HepG2 (cell line): ENCODE measurements at places on chromosomes 11 and 22.

GRCh38 chr11:18650859-18651557 is 16.9 kb upstream of the SPTY2D1 start:
- H3K27me3 ChIP-seq, result no peaks in the 10 kb centered on the region
- peaks cover 8% of the 10 kb centered on the region; the same call in 1 of the 2 replicates for H3K4me1 ChIP-seq
- no peak overlapping the region for H3K27ac ChIP-seq

GRCh38 chr11:133500936-133501335 is 31.4 kb downstream of the OPCML start:
- H3K27me3 ChIP-seq, result peaks cover 7% of the 10 kb centered on the region; the same call in 1 of the 3 replicates
- no peak for DNase-seq
- no peak overlapping the region for H3K4me3 ChIP-seq
- H3K27ac ChIP-seq, result no peak overlapping the region
- H3K4me1 ChIP-seq, result no peaks in the 10 kb centered on the region

DNA sequence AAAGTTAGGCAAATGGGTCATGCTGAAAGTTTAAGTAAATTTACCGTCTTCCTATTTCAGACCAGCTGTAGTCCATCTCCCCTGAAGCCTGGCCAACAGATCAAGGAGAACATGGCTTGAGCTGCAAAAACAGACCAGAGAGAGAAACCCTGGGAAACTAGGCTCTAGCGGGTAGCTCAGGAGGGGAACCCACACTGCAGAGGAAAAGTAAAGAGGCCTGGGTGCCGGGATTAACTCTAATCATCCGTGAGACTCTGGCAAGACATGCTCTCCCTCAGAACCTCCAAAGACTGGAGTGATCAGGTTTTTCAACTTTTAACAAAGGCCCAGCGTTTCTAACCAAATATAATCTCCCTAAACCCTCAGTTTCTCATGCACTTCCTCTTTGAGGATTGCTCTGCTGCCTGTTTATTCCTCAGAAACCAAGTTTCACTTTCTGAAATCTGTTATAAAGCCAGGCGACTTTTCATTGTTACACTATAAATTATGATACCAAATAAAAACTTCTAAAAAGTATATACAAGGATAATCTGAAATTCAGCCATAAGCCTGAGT is 67.5 kb downstream of the GAB2 start:
- H3K27ac ChIP-seq, result no peak overlapping the region
- no peak for DNase-seq
- H3K36me3 ChIP-seq, result no peaks in the 10 kb centered on the region
- peaks cover 24% of the 10 kb centered on the region for H3K4me1 ChIP-seq
- no peaks in the 10 kb centered on the region for H3K27me3 ChIP-seq
- H3K4me3 ChIP-seq, result no peak overlapping the region

GRCh38 chr11:12159351-12160099 is 49.1 kb downstream of the MICAL2 start:
- peaks cover 15% of the 10 kb centered on the region for H3K4me1 ChIP-seq
- H3K27me3 ChIP-seq, result no peaks in the 10 kb centered on the region
- H3K4me3 ChIP-seq, result no peak overlapping the region
- no peak overlapping the region for H3K27ac ChIP-seq
- DNase-seq, result no peak

- peaks cover 5% of the 10 kb centered on the region; the same call in 2 of the 3 replicates for H3K27me3 ChIP-seq
- H3K36me3 ChIP-seq, result no peaks in the 10 kb centered on the region
- peaks cover 16% of the 10 kb centered on the region for H3K4me1 ChIP-seq
These were observed 71.7 kb downstream of the PKNOX2 start for GRCh38 chr11:125236072-125236825.

DNA sequence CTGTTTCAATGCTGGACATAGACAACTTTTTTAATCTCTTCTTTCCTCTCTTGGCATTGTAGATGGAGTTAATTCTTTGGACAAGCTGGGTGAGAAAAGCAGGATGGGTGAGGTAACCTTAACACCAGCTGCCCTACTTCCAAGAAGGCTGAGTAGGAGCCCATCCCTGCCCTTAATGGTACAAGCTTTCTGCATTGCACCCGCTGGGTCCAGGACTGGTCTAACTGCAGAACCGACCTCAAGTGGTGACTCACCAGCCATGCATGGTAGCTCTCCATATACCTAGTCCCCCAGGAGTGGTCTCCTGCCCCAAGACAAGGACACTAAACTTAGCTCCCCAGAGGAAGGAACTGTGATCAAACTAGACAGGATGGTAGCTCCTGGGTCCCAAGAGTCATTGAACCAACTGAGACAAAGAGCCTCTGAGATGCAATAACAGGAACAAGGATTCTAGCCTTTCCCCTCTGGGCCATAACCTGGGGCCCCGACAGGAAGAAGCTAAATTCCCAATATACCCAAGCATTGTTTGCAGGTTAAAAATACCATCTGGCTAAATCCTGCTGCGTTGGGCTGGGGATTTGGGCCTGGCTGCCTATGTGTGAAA is 32.1 kb downstream of the RPL27A start:
- no peak overlapping the region for H3K27ac ChIP-seq
- H3K4me3 ChIP-seq, result no peak overlapping the region
- no peaks in the 10 kb centered on the region; the same call in 1 of the 2 replicates for H3K36me3 ChIP-seq
- DNase-seq, result no peak
- no peaks in the 10 kb centered on the region for H3K27me3 ChIP-seq

GRCh38 chr22:35860837-35861236 is 143.2 kb downstream of the APOL5 start:
- no peaks in the 10 kb centered on the region for H3K36me3 ChIP-seq
- DNase-seq, result no peak
- H3K27ac ChIP-seq, result no peak overlapping the region
- no peaks in the 10 kb centered on the region for H3K27me3 ChIP-seq
- no peak overlapping the region for H3K4me3 ChIP-seq
- H3K4me1 ChIP-seq, result peaks cover 18% of the 10 kb centered on the region

GRCh38 chr11:64842366-64842759 is 2.1 kb downstream of the CDC42BPG start:
- DNase-seq, result no peak
- H3K4me1 ChIP-seq, result peaks cover 51% of the 10 kb centered on the region
- peak overlapping the region; percentile 15 for H3K27ac ChIP-seq

DNA sequence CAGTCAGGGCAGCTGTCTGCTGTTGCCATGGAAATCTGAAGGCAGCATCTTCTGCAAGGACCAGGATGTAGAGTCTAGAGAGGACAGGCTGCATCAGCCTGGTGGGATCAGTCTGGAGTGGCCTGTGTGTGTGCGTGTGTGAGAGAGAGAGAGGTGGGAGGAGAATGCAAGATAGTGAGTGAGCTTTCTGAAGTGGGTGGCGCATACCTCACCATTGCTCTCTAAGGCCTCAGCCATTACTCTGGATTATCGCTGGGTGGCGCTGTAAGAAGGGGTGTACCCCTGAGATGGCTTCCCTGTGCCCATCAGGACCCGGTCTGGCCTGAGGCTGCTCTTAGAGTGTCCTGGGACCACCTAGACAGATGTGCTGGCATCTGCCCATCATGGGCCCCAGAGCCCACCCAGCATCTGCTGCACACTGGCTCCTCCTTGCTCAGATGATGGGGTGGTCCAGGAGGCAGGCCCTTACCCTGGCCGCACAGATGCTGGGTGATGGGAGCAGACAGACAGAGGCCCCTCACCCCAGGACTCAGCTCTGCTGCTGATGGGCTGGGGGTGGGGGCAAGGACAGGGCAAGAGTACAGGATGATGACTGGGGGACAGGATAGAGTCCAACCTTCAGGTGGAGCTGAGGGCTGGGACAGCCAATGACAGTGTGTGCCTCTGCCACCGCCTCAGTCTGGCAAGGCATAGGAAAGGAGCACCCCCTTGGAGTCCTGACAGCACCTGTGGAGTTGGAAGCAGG is 25.7 kb upstream of the TUB start:
- H3K4me1 ChIP-seq, result no peaks in the 10 kb centered on the region
- no peak overlapping the region for H3K27ac ChIP-seq
- peaks cover 2% of the 10 kb centered on the region; the same call in 1 of the 2 replicates for H3K27me3 ChIP-seq
- DNase-seq, result no peak
- no peak overlapping the region for H3K4me3 ChIP-seq

DNA sequence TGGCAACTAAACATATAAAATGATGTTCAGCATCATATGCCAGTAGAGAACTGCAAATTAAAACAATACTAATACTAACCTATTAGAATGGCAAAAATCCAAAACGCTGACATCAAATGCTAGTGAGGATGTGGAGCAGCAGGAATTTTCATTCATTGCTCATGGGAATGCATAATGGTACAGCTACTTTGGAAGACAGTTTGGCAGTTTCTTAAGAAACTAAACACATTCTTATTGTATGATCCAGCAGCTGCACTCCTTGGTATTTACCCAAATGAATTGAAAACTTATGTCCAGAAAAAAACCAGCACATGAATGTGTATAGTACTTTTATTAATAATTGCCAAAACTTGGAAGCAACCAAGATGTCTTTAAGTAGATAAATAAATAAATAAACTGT is 258.0 kb downstream of the TENM4 start:
- H3K27me3 ChIP-seq, result no peaks in the 10 kb centered on the region
- H3K4me1 ChIP-seq, result no peaks in the 10 kb centered on the region
- no peak overlapping the region for H3K4me3 ChIP-seq
- H3K36me3 ChIP-seq, result no peaks in the 10 kb centered on the region
- no peak for DNase-seq
- no peak overlapping the region for H3K27ac ChIP-seq

GRCh38 chr11:60431251-60431650 is 1.9 kb downstream of the MS4A5 start:
- H3K27me3 ChIP-seq, result no peaks in the 10 kb centered on the region
- no peak overlapping the region for H3K27ac ChIP-seq
- no peak overlapping the region for H3K4me3 ChIP-seq
- H3K36me3 ChIP-seq, result no peaks in the 10 kb centered on the region
- no peaks in the 10 kb centered on the region for H3K4me1 ChIP-seq
